ENCODE measurements at places on chromosomes 11 and 22. TPM values are rescaled to one million over a fixed set of nuclear protein-coding genes. Genes with fewer than 3 reads are reported as not detected.
A peak's percentile ranks its signal among the peaks of the same experiment; 100 is the strongest.

DNA sequence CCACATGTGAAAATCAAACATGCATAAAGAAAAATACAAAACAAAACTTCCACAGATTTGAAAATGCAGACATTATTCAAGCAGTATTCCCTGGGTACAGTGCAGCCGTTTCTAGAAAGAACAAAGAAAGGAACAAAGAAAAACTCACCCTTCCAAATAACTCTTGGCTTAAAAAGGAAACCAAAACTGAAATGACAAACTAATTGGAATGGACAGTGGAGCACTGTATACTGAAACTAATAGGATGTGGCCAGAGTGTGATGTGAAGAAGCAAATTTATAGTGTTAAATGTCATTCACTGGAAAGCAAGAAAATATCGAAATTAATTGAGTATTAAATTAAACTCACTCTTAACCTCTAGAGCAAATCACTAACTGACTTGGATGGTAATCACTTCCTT is 55.4 kb downstream of the QSER1 start:
- no peak overlapping the region for H3K27ac ChIP-seq
- H3K36me3 ChIP-seq = peaks cover 16% of the 10 kb centered on the region
- DNase-seq = no peak
- no peak overlapping the region for H3K4me3 ChIP-seq
- H3K27me3 ChIP-seq = no peaks in the 10 kb centered on the region

DNA sequence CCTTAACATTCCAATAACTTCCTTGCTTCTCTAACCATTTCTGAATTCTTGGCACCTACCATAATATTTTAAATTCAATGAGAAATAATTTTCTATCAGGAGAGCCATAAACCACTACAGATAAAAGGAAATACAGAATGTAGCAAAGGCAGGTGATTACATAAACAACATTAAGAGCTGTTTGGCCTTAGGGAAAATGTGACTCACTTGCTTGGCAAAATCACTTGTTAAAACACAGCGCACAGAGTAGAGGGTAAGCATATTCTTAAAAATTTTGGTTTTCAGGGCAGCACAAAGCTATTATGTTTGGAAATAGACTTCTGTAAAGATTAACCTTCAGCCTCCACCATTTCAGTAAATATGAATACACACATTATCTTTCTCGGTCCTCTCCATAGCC is 26.4 kb downstream of the IZUMO1R start:
- no peak overlapping the region for H3K27ac ChIP-seq
- no peak overlapping the region for H3K4me3 ChIP-seq
- no peaks in the 10 kb centered on the region for H3K36me3 ChIP-seq
- DNase-seq = no peak
- H3K4me1 ChIP-seq = no peaks in the 10 kb centered on the region

DNA sequence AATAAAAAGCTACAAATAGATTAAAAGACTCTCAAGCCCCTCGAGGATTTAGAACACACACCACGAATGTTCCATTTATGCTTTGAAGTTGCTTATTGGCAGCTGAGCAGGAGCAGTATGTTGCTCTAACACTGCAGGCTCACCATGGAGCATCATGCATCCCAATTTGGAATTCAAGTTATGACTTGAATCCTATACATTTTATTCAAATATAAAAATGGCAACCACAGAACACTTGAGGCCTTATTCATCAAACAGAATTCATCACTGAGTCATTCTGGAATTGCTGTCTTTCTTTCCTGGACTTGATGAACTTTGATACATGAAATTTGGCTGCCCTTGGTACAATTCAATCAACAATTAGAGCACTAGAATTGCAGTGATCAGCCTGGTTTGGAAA is 24.5 kb upstream of the BLID start:
- H3K4me3 ChIP-seq = no peak overlapping the region
- no peak overlapping the region for H3K27ac ChIP-seq
- peaks cover 2% of the 10 kb centered on the region for H3K27me3 ChIP-seq
- no peaks in the 10 kb centered on the region for H3K4me1 ChIP-seq

- peak overlapping the region; percentile 63 for H3K4me3 ChIP-seq
- no peaks in the 10 kb centered on the region for H3K27me3 ChIP-seq
- peak overlapping the region; percentile 99 for H3K27ac ChIP-seq
Measured at GRCh38 chr22:37233751-37234631, 10.1 kb downstream of the RAC2 start.

DNA sequence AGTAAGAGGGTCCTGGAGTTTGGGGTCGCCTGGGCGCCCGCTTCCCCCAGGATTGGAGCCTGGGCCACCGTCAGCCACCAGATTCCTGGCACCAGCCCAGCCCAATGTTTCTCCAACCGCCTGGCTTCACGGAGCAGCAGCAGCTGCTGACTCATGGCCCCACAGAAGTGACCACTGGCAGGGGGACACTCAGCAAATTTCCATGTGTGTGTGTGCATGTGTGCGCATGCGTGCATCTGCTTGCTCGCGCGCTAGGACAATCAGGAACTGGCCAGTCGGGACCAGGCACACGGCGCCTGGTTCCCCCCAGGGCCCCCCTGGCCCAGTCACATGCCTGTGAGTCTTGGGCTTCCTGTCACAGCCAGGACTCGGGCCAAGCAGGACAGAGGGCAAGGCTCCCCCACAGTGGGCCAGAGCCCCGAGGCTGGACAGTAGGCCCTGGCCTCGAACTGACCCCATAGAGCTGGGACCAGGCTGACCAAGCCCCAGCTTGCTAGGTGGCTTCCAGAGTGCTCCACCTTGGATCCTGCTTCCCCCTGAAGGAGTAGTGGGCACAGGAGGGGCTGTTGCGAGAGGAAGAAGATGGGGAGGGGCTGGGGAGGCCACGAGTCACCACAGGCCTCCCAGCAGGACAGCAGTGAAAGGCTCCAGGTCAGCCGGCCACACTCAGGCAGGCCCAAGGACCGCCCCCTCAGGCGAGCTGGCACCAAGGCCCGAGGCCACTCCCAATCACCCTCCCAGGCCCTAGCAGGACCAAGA is 3.2 kb downstream of the CTSD start:
- no peak overlapping the region for H3K27ac ChIP-seq
- H3K27me3 ChIP-seq = no peaks in the 10 kb centered on the region
- peaks cover 29% of the 10 kb centered on the region for H3K36me3 ChIP-seq

- no peak for DNase-seq
- H3K27ac ChIP-seq = no peak overlapping the region
- no peak overlapping the region for H3K4me3 ChIP-seq
- H3K27me3 ChIP-seq = no peaks in the 10 kb centered on the region
Measured at GRCh38 chr11:127888386-127888785, 699.0 kb downstream of the ETS1 start.

GRCh38 chr11:19693146-19693545 is 19.5 kb upstream of the NAV2 start:
- H3K27me3 ChIP-seq = peaks cover 5% of the 10 kb centered on the region
- no peak for DNase-seq
- H3K27ac ChIP-seq = no peak overlapping the region
- H3K4me3 ChIP-seq = no peak overlapping the region
- H3K4me1 ChIP-seq = no peaks in the 10 kb centered on the region

DNA sequence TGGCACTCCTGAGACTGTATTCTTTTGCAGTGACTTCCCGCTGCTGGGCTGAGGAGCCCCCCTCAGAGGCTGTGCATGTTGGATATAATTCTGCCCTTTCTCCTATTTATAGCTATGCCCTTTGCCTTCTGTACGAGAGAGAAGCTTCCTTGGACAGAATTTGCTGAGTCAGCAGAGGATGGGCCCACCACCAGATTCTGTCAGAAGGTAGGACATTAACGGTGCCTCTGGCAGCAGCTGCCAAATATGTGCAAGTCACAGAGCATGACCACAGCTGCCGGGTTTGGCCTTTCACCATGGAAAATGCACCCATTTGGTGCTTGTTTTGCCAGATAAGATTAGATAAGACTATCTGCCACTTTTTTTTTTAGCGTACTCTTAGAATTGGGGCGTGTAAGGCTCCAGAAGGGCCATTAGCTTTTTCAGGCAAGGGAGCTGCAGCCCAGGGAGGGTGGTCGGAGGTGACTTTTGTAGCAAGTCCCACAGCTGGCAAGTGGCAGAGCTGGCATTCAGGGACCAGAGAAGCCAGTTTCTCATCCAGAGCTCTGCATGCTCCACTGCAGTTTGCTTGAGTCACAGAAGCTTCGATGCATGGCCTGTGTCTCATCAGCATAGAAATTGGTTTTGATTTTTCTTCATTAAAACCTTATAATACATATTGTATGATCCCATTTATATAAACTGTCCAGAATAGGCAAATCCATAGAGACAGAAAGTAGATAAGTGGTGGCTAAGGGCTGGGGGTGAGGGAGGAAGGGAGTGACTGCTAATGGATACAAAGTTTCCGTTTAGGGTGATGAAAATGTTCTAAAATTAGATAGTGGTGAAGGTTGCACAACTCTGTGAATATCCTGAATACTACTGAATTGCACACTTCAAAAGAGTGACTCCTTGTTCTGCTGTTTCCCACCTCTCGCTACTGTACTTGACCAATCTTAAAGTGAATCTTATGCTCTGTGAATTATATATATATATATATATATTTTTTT is 15.8 kb downstream of the UPB1 start:
- H3K4me1 ChIP-seq = peaks cover 19% of the 10 kb centered on the region
- peaks cover 12% of the 10 kb centered on the region for H3K27me3 ChIP-seq
- H3K4me3 ChIP-seq = no peak overlapping the region
- H3K27ac ChIP-seq = no peak overlapping the region
- H3K36me3 ChIP-seq = no peaks in the 10 kb centered on the region

DNA sequence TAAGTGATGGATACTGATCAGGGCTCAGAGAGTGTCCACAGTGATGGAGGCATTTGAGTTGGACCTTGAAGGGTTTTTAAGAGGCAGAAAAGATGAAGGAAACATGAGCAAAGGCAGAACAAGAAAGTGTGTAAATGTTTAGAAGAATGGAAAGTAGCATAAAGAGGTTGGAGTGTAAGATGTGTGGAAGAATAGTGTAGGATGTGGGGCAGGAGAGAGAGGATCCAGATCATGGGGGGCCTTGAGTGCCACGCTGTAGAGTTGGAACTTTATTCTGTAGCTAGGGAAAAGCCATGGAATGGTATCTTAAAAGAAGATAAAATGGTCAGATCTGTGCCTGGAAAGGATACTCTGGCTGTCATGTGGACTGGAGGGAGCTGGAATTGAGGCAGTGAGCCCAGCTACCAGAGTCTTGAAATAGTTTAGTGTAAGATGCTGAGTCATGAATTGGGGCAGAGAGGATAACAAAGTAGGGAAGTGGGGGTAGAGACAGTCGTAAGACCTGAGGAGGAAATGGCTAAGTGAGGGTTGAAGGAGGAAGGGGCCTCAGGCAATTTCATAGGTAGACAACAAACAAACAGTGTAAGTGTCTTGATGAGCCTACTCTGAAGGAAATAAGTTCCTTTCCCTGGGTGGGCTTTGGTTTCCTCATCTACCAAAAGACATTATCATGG is 6.7 kb downstream of the KCNE3 start:
- H3K27me3 ChIP-seq = peaks cover 18% of the 10 kb centered on the region
- no peak overlapping the region for H3K4me3 ChIP-seq
- no peaks in the 10 kb centered on the region for H3K4me1 ChIP-seq

GRCh38 chr22:35587447-35587870 is 29.7 kb downstream of the MB start:
- H3K4me1 ChIP-seq = no peaks in the 10 kb centered on the region
- H3K4me3 ChIP-seq = no peak overlapping the region
- DNase-seq = no peak

GRCh38 chr11:721741-722345 is 15.8 kb downstream of the EPS8L2 start:
- H3K4me1 ChIP-seq = peaks cover 19% of the 10 kb centered on the region
- peaks cover 27% of the 10 kb centered on the region for H3K27me3 ChIP-seq
- H3K27ac ChIP-seq = no peak overlapping the region
- DNase-seq = peak; percentile 63
- H3K36me3 ChIP-seq = no peaks in the 10 kb centered on the region
- H3K4me3 ChIP-seq = no peak overlapping the region

DNA sequence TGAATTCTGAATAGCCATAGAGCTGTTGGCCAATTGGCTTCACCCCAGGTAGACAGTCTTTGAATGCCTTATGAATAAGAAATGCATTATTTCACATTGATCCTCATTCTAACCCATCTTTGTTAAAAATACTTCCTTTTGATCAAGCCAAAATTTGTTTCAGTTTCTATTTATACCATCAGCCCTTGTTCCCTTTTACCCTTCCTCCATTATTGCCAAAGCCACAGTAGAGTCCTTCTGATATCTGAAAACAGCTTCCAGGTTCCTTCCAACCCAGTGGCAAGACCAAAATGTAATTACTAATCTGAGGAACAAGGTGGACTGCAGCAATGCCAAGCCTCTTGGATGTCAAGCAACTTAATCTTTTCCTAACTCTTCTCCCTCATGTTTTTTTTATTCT is 458.8 kb downstream of the BUD13 start:
- DNase-seq = no peak
- no peak overlapping the region for H3K27ac ChIP-seq
- no peak overlapping the region for H3K4me3 ChIP-seq

Gene CDON
- total RNA-seq = 3.4 TPM

Gene OR52N4
- total RNA-seq = 0.89 TPM

Gene UFD1
- total RNA-seq = 114 TPM

Gene C11orf97
- not detected for total RNA-seq

Gene MS4A15
- total RNA-seq = not detected

Gene RAPSN
- total RNA-seq = 0.50 TPM

Gene OR10AG1
- total RNA-seq = not detected

Gene MMP13
- not detected for total RNA-seq

Gene MOV10L1
- total RNA-seq = not detected

Gene KCNQ1
- 24.3 TPM for total RNA-seq
